ENCODE measurements at places on chromosomes 2 and 18.

DNA sequence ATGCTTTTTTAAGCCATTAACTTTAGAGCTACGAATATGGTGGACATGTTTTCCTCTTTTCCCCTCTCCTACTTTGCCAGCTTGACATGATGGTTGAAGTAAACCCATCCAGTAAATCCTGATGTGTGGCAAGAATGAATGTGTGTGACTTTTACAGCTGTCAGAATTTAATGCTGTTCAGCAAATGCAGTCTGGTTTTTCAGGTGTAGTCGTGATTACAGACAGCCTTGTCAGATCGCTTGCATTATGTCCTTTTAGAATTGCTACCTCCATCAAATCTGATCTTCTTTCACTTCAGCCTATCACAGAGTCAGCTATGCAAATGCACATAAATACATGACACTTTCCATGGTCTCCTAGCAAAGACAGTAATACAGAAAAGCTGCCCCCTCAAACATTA is 278.5 kb downstream of the FBXO15 start:
- no peak for DNase-seq

DNA sequence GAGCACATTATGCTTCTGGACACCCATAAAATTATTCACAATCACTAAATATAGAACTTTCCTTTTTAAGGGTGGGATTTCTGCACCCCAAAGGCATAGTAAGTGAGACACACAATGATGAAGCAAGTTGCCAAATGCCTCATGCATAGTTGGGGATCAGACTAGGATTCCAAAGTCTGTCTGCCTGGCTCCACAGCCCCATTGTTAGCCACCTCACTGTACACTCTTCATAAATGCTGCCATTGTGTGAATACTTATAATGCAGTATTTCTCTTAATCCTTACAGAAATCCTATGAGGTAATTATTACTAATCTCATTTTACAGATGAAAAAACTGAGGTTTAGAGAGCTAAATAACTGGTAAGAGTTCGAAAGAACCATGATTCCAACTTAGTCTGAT is 738.6 kb downstream of the ERBB4 start:
- no peak for DNase-seq

- DNase-seq = no peak
Observed at GRCh38 chr2:226746196-226746800, 53.3 kb downstream of the IRS1 start.

DNA sequence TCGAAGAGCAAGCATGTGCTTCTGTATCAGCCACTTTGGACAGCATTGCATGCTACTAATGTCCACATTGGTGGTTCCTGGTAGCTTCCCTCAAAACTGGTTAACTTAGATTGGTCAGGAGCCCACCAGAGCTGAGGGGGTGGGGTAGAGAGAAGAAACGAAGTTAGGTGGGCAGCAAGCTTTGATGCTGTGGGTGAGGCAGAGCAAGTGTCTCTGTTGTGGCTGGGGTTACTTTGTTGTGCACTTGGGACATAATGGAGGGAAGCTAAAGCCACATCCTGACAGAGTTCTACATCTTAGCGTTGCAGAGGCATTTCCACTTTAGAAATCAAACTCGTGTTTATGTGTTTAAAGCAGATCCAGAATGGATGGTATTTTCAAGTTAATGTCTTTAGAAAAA is 82.7 kb downstream of the FAM168B start:
- no peak for DNase-seq

DNA sequence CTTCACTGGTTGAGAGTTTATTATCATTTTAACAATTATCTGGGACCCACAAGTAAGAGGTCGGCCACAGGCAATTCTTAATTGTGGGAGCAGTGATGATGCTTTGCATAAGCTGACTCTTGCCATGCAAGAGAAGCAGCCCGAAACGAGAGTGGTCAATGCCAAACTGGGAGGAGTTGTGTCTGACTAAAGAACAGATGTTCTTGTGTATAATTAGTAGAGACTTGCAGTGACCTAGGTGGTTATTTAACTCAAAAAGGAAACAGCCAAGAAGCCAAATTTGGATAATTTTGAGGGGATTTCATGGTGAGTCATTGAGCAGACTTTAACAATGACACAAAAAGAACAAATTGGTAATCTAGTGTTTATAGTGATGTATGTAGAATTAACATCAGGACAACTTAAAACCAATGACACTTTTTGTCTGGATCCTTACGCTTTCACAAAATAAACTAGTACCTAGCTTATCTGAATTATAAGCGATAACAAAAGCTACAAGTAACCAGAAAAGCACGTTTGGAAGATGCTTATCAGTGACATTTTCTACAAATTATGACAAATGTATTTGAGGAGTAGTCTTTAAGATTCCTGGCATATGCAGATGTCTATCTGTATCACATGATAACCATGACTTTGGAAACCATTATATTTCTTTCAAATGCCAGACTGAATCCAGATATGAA is 184.7 kb upstream of the DLGAP1 start:
- DNase-seq = no peak

GRCh38 chr2:200077210-200077650 is 121.8 kb downstream of the MAIP1 start:
- no peak for DNase-seq

DNA sequence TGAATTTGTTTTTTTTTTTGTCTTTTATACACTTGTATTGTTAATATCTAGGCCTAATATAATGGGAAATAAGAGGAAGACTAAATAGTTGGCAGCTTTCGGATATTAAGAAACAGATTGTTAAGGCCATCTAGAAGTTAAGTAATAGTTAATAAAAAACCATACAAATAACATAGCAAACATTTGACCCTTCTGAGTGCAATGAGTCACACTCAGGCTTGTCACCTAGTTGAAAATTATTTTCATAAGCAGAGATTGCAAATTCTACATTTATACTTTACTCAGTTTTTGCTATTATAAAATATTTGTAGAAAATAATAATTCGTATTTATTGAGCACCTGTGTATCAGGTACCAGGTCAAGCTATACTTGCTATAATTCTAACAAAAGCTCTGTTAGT is 2.4 kb downstream of the NUP35 start:
- no peak for DNase-seq

GRCh38 chr2:84830095-84830494 is 50.8 kb downstream of the TRABD2A start:
- no peak for DNase-seq

DNA sequence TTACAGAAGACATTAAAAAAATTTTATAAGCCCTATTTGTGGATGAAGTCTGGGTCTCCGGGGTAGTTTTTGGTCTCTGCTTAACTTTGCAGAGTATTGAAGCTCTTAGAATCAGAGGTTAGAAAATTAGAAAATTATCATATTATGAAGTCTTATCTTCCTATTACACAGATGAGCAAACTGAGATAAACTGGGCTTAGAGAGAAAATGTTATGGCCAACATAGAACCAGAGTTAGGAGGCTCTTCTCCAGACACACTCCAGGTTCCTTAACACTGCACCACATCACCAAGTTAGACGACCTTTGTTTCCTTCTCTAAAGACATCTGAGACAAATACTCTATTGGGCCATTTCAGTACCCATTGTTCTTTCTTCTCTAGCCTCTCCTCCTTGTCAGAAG is 36.7 kb upstream of the NEB start:
- DNase-seq = no peak

- no peak for DNase-seq
Observed at GRCh38 chr18:377088-377487, 109.2 kb upstream of the THOC1 start.

GRCh38 chr2:55912926-55913325 is 10.7 kb downstream of the EFEMP1 start:
- no peak for DNase-seq

DNA sequence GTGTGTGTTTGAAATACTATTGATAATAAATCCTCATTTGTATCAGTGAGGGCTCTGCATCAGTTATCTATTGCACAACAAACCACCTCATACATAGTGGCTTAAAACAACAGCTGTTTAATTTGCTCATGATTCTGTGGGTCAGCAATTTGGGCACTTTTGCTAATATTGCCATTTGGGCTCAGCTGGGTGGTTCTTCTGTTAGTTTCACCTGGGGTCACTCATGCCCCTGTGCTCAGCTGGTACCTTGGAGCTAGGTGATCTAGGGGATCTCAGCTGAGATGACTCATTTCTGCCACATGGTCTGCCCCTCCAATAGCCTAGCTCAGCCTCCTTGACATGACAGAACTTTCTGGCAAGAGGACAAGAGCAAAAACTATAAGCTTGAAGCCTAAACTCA is 126.3 kb downstream of the LYPD6B start:
- no peak for DNase-seq

- no peak for DNase-seq
Observed at GRCh38 chr18:23165271-23166068, 30.2 kb downstream of the CABLES1 start.

DNA sequence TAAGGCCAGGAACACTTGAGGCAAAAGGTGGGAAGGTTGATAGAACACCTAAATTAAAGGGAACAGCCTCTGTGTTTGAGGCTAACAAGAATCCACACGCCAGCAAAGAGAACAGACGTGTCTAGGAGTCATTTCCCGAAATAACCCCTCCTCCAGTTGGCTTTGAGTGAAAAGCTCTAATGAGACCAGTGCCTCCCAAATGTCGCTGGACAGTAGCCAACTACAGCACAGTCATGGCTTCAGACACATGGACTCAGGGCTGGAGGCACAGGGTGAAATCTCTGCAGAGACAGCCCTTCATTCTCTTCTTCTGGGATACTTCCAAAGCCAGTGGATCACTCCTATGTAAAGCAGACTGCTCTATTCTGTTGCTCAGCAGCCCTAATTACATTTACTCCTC is 49.6 kb downstream of the SOWAHC start:
- no peak for DNase-seq

- DNase-seq = no peak
Observed at GRCh38 chr2:121103960-121104359, 181.0 kb downstream of the TFCP2L1 start.

- DNase-seq = no peak
Observed at GRCh38 chr2:46003903-46004473, 293.2 kb upstream of the EPAS1 start.

- DNase-seq = no peak
Observed at GRCh38 chr2:69547984-69548715, 95.4 kb downstream of the AAK1 start.
